SHP77 (cell line): ENCODE measurements at places on chromosomes 2 and 18.
A peak's percentile ranks its signal among the peaks of the same experiment; 100 is the strongest.

GRCh38 chr2:172279214-172279613 lies 148.2 kb upstream of the ITGA6 start:
- no peak for DNase-seq

GRCh38 chr2:21602789-21603188 lies 479.0 kb downstream of the TDRD15 start:
- no peak for DNase-seq

GRCh38 chr2:122136056-122136455 lies 380.6 kb downstream of the TSN start:
- peak; percentile 29 for DNase-seq

GRCh38 chr2:218218268-218219185 lies 1.5 kb downstream of the ARPC2 start:
- no peak for DNase-seq

DNA sequence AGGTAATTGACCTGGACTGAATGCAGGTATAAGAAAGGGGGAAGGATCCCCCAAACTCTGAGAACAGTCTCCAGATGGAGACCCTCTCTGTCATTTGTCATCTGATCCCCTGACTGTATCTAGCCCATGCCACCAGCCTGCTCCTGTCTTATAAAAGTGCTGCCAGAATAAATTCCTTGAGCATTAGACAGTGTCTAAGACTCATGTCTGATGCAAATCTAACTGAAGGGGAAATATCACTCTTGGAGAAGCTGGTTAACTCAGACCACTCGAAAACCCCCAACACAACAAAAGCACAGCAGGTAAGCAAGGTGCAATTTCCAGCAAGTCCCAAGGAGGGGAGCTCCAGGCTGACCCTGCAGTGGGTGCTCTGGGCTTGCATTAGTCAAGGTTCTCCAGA lies 40.9 kb upstream of the KDM3A start:
- no peak for DNase-seq

DNA sequence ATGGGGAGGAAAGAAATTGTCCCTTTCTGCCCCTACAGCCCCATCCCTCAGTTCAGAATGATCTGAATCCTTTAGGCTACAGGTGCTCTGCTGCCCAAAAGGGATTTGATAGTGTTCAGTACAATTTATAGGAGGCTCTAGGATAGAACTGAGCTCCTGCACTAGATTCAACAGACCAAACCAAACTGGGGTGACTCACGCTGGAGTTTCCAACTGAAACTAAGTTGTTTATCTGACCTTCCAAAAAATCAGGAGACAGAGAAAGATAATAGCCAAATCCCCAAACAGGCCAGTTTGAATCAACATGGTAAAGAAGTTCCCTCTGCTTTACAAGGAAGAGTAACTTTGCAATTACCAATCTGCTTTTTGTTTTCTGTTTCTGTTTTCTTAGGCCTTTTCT lies 72.7 kb upstream of the MBOAT2 start:
- no peak for DNase-seq

DNA sequence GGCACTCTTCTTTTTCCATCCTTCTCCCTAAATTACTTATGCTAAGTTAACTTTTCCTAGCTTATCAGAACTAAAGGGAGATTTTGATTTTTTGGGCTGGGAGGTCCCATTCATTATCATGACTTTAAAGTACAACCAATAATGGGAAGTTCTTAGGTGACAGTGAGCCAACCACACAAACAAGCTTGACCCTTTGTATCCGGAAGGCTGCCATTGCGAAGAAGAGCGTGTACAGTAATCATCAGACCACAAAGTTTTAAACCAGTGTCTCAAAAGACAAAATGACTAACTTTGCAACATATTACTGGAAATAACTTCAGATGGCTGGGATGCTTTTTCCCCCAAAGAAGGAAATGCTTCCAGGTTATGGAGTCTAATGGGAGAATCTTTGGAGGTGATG lies 298.1 kb downstream of the TGIF1 start:
- no peak for DNase-seq

DNA sequence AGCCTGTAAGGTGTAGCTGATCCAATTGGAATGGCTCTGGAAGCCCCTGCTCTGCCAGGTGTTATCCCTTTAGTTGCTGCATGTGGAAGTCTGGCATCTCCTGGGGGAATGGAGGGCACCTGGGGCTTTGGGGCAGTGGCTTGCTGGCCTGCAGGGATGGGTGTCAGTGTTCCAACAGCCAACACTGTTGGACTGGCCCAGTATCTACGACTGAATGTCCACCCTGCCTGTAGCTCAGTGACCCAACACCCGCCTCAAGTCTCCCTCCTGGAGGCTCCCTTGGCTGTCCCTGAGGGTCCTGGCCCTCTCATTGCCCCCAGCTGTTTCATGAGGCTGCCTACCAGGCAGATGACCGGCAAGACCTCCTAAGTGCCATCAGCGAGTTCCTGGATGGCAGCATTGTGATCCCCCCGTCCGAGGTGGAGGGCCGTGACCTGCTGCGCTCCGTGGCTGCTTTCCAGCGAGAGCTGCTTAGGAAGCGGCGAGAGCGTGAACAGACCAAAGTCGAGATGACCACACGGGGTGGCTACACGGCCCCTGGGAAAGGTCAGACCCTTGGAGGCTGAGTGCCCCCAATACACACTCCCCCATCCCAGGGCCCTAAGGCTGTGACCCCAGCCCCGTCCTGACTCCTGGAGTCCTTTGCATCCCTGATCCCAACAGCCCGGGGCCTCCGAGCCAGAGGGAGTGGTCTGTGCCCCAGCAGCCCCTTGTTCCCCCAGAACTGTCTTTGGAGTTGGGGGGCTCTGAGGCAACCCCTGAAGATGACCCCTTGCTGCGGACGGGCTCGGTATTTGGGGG lies 7.7 kb downstream of the SLC4A3 start:
- DNase-seq: no peak

DNA sequence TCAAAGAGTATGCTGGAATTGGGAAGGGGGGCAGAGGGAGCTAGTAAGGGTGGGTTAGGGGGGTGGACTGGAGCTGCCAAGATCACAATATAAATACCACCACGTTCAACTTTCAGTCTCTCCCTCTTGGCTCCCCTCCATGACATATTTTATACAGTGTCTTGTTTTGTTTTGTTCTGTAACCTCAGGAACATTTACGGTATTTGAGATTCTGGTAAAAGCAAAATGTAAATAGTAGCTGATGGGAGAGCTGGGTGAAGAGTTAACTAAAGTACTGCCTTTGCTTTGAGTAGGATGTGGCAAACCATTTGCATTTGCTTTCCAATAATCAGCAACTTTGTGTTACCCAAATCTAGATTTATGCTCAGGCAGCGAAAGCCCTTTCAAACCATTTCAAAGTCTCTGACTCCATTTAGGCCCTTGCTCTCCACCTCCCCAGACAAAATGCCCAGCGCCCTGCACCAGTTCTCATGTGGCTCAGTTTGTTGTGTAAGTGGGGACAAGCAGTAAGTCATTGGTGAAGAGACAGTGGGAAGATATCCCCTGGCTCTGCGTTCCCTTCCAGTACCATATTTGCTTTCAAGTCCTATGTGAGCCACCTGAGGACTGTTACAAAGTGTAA lies 17.4 kb downstream of the IRS1 start:
- no peak for DNase-seq

DNA sequence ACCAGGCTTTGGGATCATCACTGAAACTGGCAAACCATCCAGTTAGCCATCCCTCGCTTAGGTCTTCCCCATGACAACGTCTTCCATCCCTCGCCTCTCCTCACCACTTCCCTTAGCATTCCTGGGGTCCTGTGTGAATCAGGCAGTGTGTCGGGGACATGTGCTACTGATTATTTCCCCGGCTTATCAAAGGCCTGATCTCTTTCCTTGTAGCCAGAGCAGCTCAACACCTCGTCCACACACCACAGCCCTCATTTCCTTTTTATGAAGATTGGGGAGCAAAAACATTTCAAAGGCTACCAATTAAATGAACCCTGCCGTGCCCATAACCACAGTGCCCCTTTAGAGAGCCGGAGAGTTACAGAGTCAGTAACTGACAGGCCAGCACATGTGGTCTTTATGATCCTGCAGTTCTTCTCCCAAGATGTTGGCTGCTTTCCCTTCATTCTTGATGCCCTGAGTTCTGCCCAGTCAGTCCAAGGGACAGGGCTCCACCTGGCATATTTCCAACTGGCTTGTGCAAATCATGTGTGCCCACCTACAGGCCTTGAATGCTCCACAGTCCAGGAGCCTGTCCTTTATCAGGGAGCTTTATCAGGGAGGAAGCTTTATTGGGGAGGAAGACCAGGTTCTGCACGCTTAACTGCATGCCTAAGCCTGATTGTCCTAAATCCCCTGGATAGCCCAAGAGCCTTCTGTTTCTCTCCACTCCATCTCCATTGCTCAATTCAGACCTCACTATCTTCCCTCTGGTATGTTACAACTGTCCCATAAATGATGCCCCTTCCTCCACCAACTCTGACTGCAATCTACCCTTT lies 343.1 kb downstream of the CYRIA start:
- no peak for DNase-seq

- no peak for DNase-seq
These were observed 63.7 kb downstream of the EDAR start for GRCh38 chr2:108925286-108925685.

- DNase-seq: no peak
These were observed 68.5 kb downstream of the TMEM237 start for GRCh38 chr2:201574766-201575165.

- no peak for DNase-seq
These were observed 137.7 kb downstream of the PXDN start for GRCh38 chr2:1606421-1607235.

DNA sequence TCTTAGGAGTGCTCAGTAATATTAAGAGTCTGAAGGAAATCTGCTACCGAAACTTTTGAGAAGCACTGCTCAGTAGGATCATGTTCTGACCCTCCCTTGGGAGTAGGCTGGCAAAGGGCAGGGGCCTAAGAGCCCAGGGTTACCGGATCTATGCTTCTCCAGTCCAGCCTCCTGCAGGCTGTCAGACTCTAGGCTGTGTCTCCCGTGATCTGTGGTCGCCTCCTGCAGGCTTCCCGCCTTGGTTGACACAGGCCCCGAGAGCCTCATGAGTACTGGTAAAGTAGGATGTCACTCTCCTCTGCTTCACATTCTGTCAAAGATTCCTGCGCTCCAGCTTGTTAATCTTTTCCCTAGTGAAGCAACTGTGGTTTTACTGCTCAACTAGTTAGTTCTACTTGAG lies 647.8 kb upstream of the RAB6C start:
- no peak for DNase-seq

GRCh38 chr2:120373424-120373823 lies 27.5 kb downstream of the INHBB start:
- no peak for DNase-seq

GRCh38 chr2:72934683-72935610 lies 17.6 kb downstream of the EMX1 start:
- DNase-seq: peak; percentile 31

- DNase-seq: no peak
These were observed 22.3 kb downstream of the DNAH7 start for GRCh38 chr2:196046123-196046917.

GRCh38 chr2:143936538-143936847 lies 583.4 kb downstream of the ZEB2 start:
- DNase-seq: no peak

- DNase-seq: no peak
These were observed 21.0 kb upstream of the GPR17 start for GRCh38 chr2:127624756-127625571.

GRCh38 chr2:205714789-205715720 lies 32.8 kb downstream of the NRP2 start:
- no peak for DNase-seq

DNA sequence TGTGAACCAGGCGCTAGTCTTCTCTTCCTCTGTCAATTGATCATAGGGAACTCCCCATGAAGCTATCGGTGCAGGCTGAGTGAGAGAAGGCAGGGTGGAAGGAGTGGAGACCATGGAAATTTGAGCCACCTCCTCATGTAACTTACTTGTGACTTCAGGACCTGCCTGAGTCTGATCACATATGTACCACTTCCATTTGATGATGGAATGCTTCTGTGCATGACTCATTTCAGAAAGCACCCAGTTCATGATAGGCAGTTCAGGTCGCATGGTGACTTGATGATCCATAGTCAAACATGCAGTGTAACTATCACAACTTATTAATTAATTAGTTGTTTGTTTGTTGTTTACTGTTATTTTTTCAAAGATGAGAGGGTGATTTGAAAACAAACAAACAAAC lies 1296.7 kb downstream of the SUCLG1 start:
- DNase-seq: no peak

DNA sequence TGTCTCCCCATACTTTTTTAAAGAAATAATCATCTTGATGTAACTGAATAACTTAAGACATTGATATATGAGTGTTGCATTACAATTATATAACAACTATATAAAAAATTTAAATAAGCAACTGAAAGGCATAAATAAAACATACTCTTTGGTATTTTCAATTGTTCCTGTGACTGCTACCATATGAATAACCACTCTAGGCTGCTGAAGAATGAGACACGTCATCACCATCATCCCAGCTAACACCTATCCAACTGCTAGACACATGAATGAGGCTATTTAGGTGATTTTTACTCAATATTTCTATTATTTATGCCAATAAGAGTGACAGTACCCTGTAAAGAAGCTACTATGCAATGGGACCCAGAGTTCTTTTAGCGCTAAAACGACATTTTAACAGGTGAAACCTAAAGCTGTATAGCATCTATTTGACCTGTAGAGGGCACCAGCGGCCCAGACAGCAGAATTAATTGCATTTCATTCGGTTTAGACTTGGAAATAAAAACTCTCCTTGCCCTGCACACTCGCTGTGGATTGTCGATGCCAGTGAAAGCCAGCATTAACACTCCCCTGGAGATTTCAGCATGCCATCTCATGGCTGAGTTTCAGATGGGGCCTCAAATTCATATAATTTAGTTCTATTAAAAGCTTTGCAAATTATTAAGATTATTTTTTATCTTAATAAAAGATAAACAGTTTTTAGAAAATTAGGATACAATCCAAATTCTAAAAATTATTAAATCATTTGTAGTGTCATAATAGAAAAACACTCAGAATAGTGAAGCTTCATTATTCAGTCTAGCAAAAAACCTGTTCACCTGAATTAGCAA lies 89.4 kb upstream of the MAP2 start:
- DNase-seq: peak; percentile 72

DNA sequence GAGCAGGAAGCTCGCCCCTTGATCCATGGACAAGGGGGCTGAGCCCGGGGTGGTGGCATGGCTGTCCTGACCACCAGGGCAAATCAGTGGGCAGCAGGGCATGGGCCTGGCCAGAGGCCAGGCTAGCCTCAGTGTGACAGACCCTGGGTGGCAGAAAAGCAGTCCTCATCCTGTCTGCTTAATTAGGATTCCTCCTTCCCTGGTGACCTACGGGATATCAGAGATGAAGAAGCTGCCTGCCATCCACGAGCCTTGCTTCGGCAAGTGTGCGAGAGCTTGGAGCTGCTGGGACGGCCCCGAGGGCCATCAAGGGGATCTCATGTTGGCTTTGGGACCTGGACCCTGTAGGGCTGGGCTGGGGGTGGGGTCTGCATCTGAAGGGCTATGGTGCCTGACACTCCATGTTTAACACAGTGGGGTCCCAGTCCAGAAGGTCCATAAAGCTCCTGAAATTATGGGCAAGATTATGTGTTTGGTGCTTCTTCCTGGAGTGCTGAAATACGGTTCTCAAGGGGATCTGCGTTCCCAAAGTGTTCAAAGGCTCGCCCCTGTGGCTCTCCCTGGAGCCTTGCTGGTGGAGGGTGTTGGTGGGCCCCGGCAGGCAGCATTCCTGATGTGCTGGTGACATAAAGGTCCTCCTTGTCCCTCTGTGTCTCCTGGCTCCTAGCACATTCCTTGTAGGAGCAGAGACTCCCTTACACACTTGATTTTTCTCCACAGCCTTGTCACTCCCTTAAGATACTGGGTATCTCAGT lies 52.6 kb downstream of the KCNIP3 start:
- DNase-seq: no peak

GRCh38 chr2:190333395-190333794 lies 10.0 kb upstream of the INPP1 start:
- DNase-seq: no peak
